ENCODE measurements at places on chromosomes 6 and 20.

GRCh38 chr6:15553736-15554294, 109.0 kb downstream of the DTNBP1 start:
- DNase-seq = no peak

DNA sequence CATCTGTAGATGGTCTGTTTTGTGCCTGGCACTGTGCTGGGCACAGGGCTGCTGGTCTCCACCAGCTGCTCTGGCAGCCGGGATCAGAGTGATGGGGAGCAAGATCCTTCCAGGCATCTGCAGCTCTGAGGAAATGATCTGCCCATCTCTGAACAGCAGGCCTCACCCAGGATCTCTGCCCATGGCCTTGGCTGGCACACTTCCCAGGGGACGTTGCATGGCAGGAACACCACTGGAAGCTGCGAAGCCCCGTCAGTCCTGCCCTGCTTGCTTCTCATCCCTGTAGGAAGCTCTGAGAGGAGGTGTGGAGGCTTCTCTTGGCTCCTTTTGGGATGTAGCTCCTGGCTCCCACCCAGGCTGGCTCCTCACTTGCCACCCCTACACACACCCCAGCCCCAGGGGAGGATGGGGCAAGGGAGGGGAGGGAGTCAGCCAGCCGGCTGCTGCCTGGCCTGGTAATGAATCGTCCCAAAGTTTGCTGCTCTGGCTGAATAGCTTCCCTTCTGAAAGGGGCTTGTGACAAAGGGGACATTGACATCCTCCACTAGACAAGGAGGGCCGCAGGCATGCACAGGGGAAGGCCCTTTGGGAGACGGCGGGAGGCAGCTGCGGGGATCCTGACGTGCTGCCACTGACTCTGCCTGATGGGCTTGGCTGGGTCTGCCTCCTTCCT, 108.9 kb downstream of the VEGFA start:
- DNase-seq = peak; percentile 27

DNA sequence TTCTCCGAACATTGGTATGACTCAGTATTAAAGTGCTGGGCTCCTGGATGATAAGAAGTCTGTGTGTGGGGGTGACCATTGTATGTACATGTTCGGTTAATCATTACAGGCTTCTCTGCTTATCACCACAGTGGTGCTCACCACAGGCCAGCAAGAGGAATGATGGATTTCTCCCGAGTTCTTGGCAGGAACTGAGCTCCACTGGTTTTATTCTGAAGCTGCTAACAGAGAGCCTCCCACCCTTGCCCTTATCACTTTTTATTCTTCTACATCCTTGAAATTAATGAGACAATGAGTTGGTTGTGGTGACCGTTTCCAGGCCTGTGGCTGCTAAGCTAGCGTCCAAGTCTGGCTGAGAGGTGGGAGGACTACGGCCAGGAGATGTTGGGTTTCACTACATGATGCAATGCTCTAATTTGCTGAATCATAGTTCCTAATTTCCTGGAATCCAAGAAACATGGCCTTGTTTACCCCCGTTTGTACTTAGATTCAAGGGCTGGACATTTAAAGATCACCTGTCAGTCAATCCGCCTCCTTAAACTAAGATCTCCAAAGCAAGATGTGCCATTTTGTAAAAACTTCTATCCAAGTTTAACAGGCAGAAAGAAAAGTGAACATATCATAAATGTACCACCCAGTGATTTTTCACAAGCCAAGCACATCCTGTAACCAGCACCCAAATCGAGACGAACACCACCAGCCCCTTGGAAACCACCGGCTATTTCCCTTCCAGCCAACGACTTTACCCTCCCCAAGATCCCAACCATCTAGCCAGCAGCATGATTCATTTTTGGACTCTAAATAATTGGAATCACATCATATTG, 172.5 kb downstream of the FOXA2 start:
- no peak for DNase-seq

DNA sequence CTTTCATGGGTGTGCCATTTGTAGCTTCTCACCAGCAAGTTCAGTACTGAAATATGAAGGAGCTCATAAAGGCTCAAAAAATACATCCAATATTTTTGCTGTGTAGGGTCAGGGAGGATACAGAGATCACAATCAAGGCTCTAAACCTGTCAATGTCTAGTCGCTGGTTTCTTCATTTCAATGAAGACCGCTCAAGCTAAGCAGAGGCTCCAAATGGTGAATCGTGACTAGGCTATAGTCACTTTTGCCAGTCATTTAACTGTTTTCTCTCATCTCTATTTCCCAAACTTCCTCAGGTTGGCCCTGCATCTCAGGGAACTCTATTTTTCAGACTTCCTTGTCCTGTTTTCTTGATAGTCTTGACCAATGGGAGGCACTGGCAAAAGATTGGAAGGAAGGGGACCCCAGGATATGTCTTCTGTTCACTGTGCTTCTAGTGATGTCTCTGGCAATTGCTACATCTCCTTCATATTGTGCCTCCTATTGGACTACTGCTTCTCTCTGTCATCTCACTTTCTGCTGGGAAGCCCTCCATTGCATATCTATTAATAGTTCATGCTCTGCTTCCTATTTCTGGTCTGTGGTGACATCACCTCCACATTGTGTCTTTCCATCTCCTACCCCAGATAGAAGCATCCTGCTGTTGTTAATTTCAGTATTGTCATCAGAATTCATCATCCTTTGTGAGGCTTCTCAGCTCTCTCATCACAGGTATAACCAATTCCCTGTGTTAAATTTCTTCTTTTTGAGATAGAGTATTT, 87.7 kb upstream of the FAM184A start:
- DNase-seq = no peak

GRCh38 chr6:4486568-4487315, 289.5 kb upstream of the CDYL start:
- no peak for DNase-seq

DNA sequence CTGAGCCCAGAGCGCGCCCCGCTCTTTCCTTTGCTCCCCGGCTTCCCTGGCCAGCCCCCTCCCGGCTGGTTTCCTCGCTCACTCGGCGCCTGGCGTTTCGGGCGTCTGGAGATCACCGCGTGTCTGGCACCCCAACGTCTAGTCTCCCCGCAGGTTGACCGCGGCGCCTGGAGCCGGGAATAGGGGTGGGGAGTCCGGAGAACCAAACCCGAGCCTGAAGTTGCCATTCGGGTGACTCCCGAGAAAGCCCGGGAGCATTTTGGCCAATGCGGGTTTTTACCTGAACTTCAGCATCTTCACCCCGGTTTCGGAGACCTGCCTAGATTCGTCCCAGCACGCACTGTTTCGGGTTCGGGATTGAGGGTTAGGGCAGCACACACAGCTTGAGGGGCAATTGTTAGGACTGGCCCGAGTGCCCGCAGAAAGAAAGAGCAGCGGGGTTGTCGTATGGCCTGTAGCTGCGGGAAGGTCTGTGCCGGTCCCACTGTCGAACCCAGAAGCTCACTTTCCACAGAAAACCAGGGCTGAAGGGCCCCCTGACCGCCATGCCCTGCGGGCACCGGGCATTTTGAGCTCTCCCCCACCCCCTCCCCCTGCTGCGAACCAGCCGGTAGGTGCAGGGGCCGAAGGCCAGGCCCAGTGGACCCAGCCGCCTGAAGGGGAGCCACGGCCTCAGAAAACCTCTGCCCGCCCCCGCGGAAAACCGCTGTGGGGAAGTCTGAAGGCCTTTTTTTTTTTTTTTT, 2.1 kb downstream of the FOXP4 start:
- DNase-seq = no peak

- no peak for DNase-seq
These were observed 994.6 kb upstream of the ADGRB3 start for GRCh38 chr6:67640484-67640883.

DNA sequence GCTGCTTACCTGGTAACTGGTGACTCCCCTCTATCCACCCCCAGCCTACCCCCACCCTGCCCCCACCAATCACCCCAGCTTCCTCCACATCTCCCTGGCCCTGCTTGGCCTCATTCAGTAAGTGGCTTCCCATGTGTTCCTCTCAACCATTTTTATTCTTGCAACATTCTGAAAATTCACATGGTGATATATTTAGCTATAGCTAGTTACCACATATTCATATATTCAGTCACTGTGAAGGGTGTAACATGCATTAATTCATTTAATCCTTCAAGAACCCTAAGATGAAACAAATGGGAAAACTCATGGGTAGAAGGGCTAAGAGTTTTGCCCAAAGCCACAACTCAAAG, 95.4 kb upstream of the CEP85L start:
- DNase-seq = no peak

DNA sequence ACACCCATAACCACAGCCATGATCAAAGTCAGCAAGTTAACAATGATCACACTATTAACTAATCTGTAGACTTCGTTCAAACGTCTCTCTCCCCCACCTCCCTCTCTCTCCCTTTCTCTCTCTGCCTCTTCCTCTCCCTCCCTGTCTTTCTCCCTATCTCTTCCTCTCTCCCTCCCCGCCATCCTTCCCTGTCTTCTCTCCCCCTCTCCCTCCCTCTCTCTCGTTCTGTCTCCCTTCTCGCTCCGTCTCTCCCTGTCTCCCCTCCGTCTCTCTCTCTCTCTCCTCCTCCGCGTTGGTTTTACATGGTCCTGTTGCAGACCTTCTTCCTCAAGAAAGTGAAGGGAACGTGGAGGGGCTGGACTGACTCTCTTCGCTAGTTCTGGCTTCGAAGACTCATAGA, 308.9 kb upstream of the FOXQ1 start:
- no peak for DNase-seq

- DNase-seq = no peak
These were observed 8.7 kb downstream of the ZHX3 start for GRCh38 chr20:41308726-41309413.

DNA sequence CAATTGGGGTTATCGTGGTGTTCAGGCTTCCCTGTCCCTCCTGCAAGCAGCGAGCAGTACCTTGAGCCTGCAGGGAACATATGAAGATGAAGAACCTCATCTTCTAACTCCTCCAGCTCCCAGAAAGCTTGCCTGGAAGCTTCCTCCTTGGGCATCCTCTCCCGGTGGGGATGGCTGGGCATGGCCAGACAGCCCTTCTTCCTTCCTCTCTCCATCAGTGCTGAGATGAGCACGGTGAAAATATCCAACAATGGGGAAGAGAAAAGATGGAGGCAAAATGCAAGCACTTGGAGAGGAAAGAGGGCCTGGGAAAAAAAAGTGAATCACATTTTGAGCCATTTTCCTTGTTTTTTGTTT, 107.7 kb upstream of the FOXA2 start:
- DNase-seq = no peak

DNA sequence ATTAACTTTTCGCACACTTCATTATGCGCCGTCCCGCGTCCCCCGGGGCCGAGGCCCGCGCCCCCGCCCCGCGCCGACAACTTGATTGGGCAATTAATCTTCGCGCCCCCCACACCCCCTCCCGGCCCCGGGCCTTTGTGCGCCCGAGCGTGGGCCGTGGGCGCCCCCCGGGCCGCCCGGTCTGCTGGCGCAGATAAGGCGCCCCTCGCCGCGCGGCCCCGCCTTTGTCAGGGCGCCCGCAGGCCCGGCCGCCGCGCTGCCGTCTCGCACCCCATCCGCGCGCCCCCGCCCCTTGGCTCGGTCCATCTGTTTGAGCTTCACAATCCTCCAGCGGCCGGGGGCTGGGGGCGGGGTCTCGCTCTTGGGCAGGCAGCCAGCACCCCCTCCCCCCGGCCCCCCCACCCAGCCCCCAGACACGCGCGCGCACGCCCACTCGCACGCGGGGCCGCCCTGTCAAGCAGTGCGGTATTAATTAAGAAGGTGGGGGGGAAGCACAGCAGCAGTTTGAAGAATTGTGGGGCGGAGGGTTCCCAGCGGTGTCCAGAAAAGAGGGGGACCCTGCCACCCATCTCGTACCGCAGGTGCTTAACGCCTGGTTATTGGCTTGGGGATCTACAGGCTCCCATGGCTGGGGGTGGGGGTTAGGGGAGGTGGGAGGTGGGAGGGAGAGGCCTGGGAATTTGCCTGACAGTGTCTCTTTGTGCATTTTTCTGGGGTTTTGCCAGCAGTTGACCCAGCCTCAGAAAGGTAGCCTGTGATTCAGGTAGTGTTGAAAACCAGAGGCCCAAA, 34.6 kb upstream of the SCRT2 start:
- DNase-seq = no peak

DNA sequence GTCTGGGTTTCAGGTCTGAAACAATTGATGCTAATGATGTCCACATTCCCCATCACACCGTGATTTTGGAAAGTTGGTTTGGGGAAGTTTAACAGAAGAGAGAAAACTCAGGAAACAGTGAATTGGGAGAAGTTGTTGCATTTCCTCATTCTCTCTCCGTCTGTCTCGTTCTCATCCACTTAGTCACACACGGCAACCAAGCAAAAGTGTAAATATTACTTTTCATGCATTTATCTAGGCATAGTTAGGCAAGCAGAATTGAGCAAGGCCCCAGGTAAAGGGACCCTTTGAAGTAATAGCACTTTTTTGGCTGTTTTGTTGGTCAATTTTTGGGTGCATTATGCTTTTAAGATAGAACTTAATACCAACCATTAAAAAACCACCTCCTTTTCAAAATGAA, 137.0 kb upstream of the SULF2 start:
- DNase-seq = no peak

DNA sequence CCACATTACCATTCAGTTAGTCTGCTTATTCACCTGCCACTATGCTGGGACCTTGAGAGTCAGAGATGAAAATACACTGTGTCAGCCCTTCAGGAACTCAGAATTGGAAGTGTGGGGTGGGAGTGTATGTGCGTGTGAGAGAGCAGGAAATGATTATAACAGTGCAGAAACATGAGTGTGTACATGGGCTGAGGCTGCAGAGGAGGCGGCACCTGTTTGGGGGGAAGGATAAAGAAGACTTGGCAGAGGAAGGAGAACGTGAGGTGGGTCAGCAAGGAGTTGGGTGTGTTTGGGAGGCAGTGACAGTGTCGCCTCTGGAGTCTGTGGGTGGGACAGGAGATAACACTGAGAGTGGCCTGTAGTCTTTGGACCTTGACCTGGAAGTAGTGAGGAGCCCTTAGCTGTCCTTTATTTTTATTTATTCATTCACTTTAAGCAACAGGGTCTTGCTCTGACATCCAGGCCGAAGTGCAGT, 3.1 kb downstream of the CHMP4B start:
- no peak for DNase-seq

DNA sequence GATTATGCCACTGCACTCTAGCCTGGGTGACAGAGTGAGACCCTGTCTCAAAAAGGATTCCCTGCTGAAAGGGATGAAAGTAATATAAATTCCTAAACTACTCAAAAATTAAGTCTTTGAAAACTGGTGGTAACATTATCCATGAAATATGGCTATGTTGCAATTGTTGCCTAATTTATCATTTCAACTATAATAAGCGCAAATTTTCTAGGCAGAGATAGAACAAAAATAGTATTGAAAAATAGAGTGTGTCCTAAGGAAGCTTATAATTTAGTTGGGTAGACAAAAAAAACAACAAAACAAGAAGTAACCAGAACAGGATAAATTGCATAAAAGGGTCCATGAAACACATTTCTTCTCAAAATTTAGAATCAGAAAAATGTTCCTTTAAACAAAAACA, 68.0 kb downstream of the FKBP5 start:
- DNase-seq = no peak

- peak; percentile 37 for DNase-seq
These were observed 9.7 kb downstream of the LINC00237 start for GRCh38 chr20:21096321-21097043.

DNA sequence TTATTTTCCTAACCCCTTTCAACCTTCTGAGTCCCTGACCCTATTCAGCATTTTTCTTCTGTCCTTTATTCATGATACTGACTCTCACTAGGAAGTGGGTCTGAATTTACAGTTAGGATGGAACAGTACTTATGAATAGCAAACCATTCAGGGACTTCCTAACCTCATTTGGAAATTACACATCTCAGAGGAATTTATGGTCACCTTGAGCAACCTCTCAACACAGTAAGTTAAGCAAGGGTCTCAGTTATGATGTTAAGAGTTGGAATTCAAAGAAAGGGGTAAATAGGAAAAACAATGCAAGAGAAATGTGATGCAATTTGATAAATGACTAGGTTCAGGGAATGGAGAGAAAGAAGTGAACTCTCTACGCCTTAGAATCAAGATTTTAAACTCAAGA, 97.3 kb downstream of the GPR6 start:
- DNase-seq = no peak

GRCh38 chr6:152404086-152404857, 232.9 kb downstream of the SYNE1 start:
- no peak for DNase-seq
